ENCODE measurements at places on chromosomes 11 and 22.
A peak's percentile ranks its signal among the peaks of the same experiment; 100 is the strongest.

DNA sequence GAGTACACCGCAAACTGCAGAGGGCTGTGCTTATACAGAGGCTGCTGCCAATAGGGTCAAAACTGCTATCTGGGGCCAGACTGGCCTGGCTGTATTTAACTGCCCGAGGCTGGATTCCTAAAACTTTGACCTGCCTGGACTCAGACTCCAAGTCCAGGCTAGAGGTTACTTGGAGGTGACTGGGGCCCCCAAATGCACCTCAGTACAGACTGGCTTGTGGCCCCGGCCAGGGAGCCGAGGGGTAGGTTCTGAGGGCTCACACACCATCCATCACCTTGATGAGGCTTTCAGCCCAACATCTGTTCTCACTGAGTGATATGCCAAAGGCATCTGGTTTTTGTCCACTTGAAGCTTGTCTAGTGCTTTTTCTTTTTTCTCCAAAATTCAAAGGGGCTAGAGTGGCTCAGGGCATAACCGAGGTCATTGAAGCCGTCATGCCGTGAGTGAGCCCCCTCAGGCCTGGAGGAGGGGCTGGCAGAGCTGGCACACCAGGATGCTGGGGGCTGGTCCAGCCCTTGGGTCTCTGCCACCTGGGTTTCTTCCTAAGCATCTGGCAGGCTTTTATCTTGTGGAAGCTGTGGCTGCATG lies 52.4 kb upstream of the TTLL12 start:
- DNase-seq: no peak

DNA sequence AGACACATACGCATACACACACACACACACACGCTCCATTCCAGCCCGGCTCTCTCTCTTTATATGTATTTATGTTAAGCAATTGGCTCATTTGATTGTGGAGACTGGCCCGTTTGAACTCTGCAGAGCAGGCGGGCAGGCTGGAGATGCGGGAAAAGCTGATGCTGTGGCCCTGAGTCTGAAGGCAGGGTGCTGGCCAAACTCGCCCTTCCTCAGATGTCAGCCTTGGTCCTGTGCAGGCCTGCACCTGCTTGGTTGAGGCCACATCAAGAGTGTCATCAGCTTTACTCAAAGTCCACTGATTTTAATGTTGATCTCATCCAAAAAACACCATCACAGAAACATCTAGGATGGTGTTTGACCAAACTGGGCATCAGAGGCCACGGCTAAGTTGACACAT lies 569.3 kb downstream of the TBC1D22A start:
- no peak for DNase-seq

GRCh38 chr11:29634244-29634643 lies 382.6 kb downstream of the KCNA4 start:
- DNase-seq: no peak

DNA sequence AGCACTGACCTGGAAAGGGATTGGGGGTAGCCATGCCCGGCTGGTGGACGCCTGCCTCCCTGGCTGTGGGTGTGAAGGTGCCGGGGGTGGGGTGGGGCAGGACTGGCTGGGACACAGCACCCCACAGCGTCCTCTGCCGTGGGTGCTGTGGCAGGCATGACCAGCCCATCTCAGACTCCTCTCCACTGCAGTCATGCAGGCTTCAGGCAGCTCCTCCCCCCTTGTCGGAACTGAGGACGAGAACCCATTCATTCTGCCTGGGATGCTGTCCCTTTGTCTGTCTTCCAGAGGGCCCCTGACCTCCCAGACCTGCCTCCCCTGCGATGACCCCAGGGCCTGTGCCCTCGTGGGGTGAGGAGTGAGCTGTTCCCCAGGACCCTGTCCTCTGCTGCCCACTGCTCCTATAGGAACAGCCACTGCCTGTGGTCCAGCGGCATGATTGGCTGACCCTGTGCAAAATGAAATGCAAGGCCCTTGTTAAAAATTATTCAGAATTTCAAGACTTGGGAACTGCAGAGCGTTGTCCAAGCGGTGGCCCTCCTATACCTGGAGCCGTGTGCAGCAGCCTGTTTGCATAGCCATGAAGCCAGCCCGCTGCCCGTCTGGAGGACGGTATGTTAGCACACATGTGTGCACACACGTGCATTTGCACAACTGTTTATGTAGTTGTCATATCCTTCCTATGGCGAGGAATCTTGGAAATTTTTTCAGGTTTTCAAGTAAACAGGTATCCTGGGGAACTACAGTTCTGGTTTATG lies 1122.3 kb downstream of the BRD1 start:
- no peak for DNase-seq

GRCh38 chr11:224424-224823 lies 11.7 kb downstream of the SIRT3 start:
- DNase-seq: no peak

DNA sequence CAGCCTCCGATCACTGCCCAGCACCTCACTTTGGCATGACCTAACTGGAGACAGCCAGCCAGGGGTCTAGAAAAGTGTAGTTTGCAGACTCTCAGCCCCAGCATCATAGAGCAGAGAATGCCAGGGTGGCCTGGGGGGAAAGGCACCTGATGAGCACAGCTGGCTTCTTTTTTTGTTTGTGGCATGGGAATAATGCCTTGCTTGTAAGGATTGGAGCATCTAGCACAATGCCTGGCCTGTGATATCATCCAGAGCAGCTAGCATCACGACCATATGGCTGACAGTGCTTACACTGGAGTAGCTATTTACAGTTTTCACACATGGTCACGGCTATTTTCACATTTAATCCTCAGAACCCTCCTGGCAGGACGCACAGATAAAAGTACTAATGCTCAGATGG lies 594.8 kb upstream of the B3GAT1 start:
- DNase-seq: no peak

- DNase-seq: no peak
These were observed 677.6 kb downstream of the NTM start for GRCh38 chr11:132048040-132048439.

DNA sequence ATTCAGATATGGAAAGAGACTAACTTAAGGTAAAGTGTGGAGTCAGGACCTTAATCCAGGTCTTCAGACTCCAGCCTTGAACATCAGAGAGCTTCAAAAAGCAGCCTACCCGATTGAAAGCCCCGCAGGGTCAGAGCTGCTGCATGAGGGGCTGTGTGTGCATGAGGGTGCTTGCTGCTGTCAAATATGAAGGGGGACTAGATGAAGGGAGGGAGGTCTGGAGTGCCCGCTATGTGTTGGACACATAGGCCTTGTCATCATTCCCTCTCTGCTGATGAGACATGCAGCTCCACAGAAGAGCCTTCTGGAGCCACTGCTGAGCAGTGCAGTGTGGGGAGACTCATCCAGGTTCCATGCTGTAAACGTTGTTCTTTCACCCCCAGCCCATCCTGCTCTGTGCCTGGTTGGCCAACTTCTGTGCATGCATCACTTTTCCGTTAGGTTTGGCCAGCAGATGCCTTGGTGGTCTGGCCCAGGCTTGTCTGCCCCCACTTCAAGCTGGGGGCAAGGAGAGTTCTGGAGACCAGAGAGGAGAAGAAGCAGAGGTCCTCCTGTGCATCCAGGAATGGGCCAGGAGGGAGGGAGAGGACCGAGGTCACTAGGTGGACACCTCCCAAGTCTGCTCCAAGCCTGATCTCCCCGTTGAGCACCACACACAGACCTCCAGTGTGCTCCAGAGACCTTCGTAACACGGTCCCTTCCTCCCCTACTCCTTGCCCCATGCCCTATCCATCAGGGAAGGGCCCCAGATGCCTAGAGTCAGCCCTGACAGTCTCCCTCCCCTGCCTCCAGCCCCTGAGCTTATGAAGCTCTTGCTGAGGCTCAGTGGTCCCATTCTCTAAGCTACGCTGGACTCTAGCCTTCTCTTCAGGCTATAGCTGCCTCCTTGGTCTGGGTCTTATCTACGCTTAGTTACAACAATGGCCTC lies 32.0 kb downstream of the LRRC32 start:
- DNase-seq: no peak

DNA sequence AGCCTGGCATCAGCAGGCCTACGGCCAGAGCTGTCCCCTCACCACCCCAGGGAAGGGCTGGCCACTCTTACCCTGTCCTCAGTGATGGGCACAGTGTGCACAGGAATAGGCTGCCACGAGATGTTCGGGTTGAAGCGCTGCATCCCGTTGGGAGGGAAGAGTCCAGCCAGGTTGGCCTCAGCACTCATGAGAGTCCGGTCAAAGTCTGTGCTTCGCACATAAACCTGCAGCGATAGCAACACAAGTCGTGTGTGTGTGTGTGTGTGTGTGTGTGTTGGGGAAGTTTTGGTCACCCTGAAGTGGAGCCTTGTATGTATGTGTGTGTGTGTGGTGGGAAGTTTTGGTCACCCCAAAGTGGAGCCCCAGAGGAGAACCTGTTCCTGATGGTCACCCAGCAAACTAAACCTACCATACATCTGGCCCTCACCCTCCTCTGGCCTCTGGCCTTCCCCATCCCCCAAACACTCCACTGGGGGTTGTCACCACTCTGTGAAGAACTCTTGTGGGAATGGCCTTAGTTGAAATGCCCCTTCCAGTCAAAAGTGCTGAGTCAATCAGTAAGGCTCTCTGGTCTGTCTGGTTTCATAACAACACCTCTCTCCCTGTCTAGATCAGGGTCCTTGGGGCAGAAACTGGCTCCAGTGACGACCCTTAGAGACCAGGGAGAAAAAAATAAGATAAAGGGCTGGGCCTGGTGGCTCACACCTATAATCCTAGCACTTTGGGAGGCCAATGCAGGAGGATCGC lies 2.8 kb downstream of the ACP2 start:
- no peak for DNase-seq

- no peak for DNase-seq
These were observed 485.3 kb downstream of the TBC1D22A start for GRCh38 chr22:47247579-47248240.

- DNase-seq: no peak
These were observed 7.2 kb upstream of the CARD10 start for GRCh38 chr22:37526376-37526775.

DNA sequence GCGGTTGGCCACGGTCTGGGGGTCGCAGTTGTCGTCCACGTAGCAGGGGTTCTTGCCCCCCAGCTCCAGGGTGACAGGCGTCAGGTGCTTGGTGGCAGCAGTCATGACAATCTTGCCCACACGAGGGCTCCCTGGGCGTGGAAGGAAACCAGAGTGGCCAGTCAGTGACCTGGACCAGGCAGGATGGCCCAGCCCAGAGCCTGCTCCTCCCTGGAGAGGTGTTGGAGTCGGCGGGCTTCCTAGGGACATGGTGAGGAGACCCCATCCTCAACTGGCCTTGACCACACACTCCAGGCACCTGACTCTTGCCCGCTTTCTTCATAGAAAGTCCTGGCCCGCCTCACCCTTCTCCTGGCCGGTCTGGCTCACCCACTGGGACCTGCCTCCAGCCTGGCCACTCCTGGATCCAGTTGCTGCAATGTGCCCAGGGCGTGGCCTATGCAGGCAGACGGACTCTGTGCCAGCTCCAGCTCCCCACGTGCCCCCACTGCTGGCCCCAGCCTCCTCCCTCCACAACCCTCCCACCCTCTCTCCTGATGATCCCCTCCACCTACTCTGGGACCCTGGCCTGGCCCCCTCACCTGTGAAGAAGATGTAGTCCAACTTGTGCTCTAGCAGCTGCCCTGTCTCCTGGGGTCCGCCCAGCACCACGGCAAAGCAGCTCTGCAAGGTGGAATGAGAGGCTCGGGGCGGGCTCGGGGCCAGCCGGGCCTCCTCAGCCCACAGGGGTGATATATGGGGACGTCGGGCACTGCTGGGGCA lies 8.7 kb downstream of the ALDH3B2 start:
- no peak for DNase-seq

DNA sequence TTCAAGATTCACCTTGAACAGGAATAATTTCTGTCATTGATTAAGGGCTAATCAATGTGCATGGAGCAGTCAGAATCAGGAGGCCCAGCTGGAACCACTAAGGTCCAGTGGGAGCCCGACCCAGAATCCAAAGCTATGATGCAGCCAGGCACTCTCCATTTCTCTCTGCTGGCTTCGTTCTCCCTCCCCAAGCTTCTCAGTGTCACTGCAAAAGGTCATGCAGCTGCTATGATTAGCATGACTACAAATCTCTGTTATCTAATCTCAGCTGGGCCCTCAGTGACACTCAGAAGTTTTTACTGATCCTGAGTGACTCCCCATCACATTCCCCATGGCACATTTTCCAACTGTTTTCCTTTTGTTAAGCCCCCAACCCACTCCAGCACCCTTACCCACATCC lies 31.1 kb upstream of the PRSS23 start:
- DNase-seq: no peak

GRCh38 chr22:35418088-35418487 lies 18.1 kb downstream of the MCM5 start:
- peak; percentile 79 for DNase-seq

GRCh38 chr11:94784884-94785283 lies 16.7 kb downstream of the AMOTL1 start:
- no peak for DNase-seq

DNA sequence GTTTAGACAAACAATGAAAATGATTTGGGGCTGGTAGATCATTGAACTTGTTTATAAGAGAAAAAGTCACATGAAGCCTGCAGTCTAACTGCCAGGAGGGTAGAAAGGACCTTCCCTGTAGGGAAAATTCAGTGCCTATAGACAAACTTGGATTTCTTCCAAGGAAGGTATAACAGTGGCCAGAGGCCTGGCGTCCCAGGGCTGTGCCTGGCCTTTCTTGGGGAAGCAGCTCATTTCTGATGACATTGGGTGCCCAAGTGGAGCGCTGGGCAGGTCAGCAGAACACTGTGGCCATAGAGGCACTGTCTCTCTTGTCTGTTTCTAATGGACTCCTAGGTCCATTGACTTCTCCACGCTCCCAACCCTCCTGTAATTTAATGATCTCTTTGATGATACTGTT lies 6.6 kb upstream of the FXYD6 start:
- no peak for DNase-seq

- DNase-seq: no peak
These were observed 10.1 kb downstream of the PKNOX2 start for GRCh38 chr11:125174686-125175085.

DNA sequence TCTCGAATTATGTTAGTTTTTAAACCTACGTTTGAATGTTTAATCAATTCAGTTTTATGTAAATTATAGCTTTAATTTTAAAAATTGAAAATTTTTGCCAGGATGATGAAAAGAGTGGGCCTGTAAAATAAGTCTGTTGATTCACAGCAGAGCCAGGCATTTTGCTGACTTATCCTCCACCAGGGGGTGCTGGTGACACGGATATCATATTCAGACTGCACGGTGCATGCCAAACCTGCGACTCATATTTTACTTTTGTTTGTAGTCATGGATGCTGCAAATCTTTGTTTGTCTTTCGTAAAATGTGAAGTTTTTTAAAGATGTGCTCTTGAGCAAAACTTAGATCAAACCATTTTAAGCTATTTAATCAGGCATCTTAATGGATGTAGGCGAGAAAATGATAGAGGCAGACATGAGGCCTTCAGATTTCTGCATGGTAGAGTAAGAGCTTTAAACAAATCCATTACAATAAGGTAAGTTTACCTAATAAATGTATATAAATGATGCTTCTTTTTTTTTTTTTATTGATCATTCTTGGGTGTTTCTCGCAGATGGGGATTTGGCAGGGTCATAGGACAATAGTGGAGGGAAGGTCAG lies 3.6 kb upstream of the OR8B3 start:
- peak; percentile 55 for DNase-seq

GRCh38 chr11:62464655-62465054 lies 45.8 kb downstream of the SCGB1A1 start:
- no peak for DNase-seq

All from foreskin fibroblast (primary cell).